ENCODE measurements at places on chromosomes 2 and 18.

- peak; percentile 13 for DNase-seq
These were observed 213.0 kb upstream of the HAAO start for GRCh38 chr2:43005245-43005974.

GRCh38 chr2:236346366-236346765 is 82.2 kb upstream of the ASB18 start:
- DNase-seq = no peak

GRCh38 chr18:57004366-57005121 is 142.3 kb upstream of the BOD1L2 start:
- no peak for DNase-seq

GRCh38 chr2:236872015-236872414 is 213.7 kb upstream of the COPS8 start:
- no peak for DNase-seq

DNA sequence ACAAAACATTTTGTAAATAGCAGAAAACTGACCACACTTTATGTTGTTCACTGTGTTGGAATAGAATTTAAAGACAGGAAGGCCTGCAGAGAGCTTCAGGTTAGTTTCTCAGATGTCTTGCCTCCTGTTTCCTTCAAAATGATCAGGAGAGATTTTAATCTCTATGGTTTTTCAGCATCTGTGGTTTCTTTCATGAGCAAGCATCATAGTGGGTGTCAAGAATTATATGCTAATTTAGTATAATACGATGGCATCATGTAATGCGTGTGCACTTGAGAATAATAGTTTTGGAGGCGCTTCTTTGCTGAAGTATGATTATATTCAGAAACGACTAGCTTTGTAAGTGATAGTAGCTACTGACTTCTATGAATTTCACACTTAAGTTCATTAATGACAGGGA is 149.9 kb downstream of the PLCL1 start:
- no peak for DNase-seq

DNA sequence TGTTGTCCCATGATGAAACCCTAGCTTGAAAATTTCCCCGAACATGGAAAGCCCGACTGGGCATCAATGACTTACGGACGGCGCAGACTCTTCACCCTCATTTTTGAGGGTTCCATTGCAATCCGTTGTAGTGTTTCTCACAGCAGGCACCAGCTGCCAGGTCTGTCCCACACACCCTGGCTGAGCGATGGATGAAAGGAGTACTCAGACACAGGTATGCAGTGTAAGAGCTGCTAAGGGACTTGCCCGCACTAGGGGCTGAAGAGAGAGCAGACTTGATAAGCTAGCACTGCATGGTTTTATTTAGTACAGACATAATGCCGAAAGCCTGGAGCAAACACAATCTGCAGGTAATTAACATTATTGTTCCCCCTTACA is 15.8 kb downstream of the DYNAP start:
- DNase-seq = no peak

- no peak for DNase-seq
These were observed 104.4 kb downstream of the DOCK10 start for GRCh38 chr2:224937887-224938286.

GRCh38 chr2:226800941-226801784 is 1.5 kb upstream of the IRS1 start:
- DNase-seq = peak; percentile 79

DNA sequence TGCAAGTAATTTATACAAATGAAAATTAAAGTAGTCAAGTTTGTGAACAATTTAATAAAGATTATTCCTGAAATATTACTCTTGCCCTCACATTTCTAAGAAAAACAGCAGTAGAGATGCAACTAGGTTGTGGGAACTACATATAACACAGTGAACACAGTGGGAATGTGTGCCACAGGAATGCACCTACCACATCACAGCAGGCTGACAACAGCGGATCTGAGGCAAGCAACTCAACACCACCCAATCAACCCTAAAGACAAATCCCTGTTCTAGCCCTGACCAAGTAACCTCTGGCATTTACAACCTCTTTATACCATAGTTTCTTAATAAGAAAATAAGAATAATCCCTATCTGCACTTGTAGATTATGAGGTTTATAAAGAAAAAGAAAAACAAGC is 23.4 kb downstream of the MBOAT2 start:
- no peak for DNase-seq

- no peak for DNase-seq
These were observed 99.3 kb downstream of the SPATS2L start for GRCh38 chr2:200405599-200406298.

GRCh38 chr18:59220164-59220783 is 316 bp downstream of the GRP start:
- DNase-seq = no peak

All from activated CD4-positive, CD25-positive, alpha-beta regulatory T cell treated with anti-CD3 and anti-CD28 coated beads, Interleukin-2, amount 50 U/mL, for 72 hours (primary cell).